ENCODE measurements at places on chromosomes 5 and 9. TPM values are rescaled to one million over a fixed set of nuclear protein-coding genes. Genes with fewer than 3 reads are reported as not detected.

DNA sequence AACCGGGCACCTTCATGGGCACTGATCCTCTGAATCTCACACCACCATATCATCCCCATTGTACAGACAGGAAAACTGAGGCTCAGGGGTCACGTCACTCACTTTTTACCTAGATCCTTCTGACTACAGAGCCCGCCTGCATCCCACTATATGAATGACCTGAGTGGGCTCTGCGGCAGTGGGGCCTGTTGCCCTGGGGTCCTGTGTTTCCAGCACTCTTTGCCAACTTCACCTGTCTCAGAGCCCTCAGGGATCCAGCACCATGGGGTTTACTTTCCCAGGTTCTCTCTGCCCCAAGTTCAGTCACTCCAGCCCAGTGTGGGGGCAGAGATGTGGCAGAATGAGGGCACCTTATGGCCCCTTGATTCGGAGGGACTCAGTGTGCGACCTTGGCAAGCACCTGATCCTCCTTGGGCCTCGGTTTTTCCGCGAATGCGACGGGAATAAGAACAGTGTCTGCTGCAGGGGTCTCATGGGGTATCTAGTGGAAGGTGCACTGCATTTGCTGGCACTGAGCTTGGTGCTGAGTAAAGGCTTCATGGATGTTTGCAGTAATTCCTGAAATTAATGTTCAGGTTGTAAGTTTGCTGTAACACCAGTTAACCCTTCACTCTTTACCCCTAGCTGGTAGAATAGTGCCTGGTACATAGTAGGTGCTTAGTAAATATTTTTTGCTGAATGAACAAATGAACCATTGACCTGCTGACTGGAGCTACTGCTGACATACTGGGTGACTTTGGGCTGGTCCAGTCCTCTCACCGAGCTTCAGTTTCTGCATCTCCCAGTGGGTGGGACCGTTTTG is 47.1 kb upstream of the BOD1 start:
- no peak for DNase-seq

DNA sequence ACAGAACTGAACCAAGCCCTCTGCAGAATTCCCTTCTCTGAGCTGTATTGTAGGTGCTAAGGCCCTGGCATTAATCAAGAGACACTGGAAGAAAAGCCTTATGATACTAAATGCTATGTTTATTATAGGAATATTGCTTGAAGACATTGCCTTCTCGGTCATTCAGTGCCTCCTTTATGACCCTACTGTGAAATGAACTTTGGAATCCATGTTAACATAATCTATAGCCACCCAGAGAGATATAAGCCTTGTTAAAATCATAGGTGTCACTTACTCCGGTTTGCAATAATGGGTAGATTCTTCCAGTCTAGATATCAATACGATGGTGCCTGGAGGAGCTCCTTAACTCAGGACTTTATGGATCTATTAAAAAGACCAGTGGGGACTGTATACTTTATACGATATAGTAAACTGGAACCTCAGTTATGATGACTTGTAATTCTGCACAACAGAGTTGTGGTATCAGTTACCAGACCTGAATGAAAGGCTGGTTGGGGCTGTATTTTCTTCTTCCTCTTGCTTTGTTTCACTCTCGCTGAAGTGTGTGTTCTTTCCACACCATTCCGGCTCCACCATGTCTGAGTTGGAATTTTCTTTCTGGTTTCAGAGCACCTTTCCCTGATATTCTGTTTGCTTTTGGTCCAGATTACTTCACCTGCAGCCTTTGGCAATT is 154.5 kb downstream of the DROSHA start:
- no peak for DNase-seq

DNA sequence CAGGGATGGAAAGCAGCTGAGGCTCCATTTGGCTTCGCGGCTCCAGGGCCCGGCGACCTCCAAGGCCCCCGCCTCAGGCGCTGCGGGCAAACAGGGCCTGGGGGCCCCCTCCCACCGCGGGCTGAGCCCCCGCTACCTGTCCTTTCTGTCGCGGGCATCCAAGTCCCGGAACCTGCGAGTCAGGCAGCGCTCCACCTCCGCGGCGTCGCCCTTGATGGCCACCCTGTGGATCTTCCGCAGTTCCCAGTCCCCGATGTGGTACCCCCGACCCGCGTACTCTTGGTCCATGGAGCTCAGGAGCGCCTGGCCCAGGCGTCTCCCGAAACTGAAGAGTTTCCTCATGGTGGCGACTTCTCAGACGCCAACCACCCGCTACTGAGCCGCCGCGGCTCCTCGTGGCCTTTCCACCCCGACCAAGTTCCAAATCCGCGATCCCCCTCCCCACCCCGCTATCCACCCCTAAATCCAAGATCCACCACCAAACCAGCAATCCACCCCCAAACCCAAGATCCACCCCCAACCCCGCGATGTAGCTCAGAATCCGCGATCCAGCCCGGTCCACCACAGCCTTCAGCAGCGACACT is 86.5 kb upstream of the CCDC180 start:
- no peak for DNase-seq

DNA sequence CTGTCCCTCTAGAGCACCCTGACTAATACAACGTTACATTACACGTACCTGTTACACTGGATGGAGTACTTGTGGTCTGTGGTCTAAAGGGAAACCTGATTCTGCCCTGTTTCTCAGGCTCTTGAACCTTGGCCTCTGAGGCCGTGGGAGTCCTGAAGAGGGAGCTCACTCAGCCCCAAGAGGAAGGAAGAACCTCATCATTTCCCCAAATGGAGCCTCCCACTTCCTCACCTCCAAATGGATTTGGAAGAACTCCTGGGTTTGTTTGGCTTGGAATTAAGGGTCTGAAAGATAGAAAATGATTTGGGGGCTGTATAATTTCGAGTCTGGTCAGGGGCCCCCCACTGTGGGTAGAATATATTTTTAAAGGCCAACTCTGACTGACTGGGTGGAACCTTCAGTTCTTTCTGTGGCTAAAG is 200.2 kb downstream of the SEMA6A start:
- no peak for DNase-seq

- no peak for DNase-seq
Observed at GRCh38 chr5:90803381-90803780, 244.8 kb downstream of the ADGRV1 start.

DNA sequence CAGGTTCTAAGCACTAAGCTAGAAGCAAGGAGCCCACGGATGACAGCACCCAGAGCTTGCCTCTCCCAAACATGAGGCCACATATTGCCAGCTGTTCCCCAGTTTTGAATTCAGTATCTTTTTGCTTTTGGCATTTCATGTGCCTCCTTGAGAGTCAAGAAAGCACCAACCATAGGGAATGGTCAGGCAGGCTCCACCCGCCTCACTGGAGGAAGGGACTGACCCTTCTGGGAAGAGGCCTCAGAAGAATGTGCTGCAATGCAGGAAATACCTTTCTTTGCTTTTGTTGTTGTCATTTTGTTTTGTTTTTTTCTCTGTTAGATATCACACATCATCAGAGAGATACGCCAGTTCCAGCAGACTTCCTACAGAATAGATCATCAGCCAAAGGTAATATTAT is 13.7 kb upstream of the CKMT2 start:
- no peak for DNase-seq

GRCh38 chr5:99386406-99387077 is 457.7 kb upstream of the CHD1 start:
- DNase-seq = no peak

IGIP gene
- 20.7 TPM for polyA plus RNA-seq

SPINK5 gene
- polyA plus RNA-seq = 0.69 TPM

All from aorta (tissue), 5 donors.